ENCODE measurements at places on chromosomes 13 and 19. TPM values are rescaled to one million over a fixed set of nuclear protein-coding genes. Genes with fewer than 3 reads are reported as not detected.

DNA sequence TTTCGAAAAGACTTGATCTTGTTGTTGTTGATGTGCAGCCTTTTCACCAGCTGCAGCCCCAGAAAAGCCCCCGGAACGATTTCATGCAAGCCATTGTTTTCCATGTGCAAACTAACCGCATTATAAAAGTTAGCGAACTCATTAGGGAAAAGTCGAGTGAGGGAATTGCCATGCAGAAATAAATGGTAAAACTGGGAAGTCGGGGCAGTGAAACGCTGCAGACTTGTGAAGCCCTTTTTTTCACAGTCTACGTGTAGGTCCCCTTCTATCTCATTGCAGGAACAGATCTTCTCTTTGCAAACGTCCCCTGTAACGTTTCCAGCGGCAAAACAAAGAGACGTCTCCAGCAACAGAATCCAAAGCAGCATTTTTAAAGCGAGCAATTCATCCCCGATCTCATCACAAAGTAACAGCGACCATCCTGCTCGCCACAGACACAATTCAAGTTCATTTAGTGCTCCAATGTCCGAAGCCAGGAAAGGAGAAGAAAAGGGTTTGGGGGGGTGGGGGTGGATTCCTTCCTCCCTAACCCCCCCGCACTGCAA lies 1.1 kb downstream of the SLITRK1 start:
- H3K4me3 ChIP-seq, result no peak overlapping the region
- H3K27ac ChIP-seq, result no peak overlapping the region
- H3K36me3 ChIP-seq, result no peaks in the 10 kb centered on the region
- no peak for DNase-seq

DNA sequence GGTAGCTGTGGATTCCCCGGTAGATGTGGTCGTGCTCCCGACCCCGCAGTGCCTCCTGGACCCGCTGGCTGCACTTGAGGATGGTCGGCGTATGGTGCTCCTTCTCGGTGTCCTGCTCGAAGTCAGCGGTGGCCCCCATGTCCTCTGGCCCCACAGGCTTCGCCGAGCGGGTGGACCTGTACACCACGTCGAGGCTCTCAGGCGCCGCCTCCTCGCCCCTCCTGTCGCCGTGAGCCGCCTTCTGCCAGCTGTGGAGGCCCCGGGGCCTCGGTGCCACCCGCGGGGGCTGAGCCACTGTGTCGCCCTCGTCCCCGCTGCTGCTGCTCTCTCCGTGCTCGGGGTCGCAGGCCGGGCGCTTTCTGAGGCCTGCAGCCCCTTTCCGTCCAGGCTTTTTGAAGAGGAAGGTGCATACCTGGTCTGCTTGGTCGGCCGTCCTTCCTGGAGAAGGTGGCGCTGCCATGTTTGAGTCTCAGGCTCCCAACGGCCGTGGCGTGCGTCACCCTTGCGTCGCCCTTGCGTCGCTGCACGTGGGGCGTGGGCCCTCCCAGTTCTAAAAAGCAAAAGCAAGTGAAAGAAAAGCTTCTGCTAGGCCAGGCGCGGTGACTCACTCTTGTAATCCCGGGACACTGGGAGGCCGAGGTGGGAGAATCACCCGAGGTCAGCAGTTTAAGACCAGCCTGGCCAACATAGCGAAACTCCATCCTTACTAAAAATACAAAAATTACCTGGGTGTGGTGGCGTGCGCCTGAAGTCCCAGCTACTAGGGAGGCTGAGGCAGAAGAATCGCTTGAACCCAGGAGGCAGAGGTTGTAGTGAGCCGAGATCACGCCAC lies at the start of gene RNF113B:
RNF113B (minus strand) TSS at position 493 of the 832 bp plus-strand sequence; CDS start at position 460, 33 bp downstream.
- no peaks in the 10 kb centered on the region for H3K36me3 ChIP-seq
- no peak within 1 kb of the TSS for H3K4me3 ChIP-seq
- DNase-seq, result no peak
- H3K27ac ChIP-seq, result no peak within 1 kb of the TSS
- H3K27me3 ChIP-seq, result no peaks in the 10 kb centered on the region

The FPR3 gene
- not detected for polyA plus RNA-seq

DNA sequence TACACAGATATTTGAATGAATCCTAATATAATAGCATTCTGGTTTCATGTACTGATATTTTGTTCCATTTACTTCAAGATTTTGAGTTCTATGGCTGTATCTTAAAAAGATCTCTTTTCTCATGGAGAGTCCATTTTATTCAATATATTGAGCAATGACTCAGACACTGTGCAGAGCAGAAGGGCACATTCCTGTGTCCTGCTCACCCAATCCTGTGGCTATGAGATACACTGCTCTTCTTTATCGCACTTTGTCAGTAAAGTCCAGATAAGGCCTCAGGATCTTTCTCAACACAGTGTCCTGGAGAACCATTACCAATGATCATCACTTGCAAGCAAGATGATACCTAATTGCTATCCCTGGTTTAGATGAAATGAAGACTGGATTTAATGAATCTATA lies 155.0 kb downstream of the CYSLTR2 start:
- no peaks in the 10 kb centered on the region for H3K27me3 ChIP-seq
- DNase-seq, result peak; percentile 72

DNA sequence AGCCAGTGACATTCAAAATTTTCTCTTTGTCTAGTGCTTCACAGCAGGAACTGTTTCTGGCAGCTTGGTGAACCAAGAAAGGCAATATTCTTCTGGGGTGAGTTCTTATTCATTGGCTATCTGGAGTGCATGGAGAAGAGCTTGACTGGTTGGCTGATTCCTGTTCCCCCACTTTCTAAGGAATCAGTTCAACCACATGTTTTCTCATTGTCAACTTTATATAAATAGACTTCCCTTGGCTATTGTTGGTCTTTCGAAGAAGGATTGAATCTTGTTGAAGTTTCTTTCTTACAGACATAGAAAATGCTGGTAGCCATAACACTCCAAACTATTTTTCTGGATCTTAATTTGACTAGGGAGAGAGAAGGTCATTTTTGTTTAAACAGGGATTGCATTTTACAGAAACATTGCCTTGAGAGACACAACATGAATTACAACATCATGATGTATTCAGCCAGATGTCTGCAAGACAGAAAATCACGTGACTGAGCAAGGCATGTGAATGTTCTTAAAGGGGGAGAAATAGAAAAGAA lies 85.2 kb downstream of the EDNRB start:
- peak; percentile 95 for DNase-seq
- H3K27me3 ChIP-seq, result no peaks in the 10 kb centered on the region
- H3K36me3 ChIP-seq, result no peaks in the 10 kb centered on the region
- H3K4me1 ChIP-seq, result no peaks in the 10 kb centered on the region
- H3K27ac ChIP-seq, result no peak overlapping the region

GRCh38 chr13:41428155-41428554 lies 29.2 kb upstream of the RGCC start:
- H3K4me1 ChIP-seq, result no peaks in the 10 kb centered on the region
- no peaks in the 10 kb centered on the region for H3K36me3 ChIP-seq
- H3K27me3 ChIP-seq, result no peaks in the 10 kb centered on the region
- no peak overlapping the region for H3K27ac ChIP-seq

- H3K4me3 ChIP-seq, result no peak overlapping the region
- peak; percentile 31 for DNase-seq
- no peaks in the 10 kb centered on the region for H3K27me3 ChIP-seq
- no peaks in the 10 kb centered on the region for H3K4me1 ChIP-seq
Measured at GRCh38 chr19:42295831-42296525, 6.0 kb upstream of the PRR19 start.

GRCh38 chr13:40390401-40390916 lies 276.0 kb downstream of the FOXO1 start:
- no peaks in the 10 kb centered on the region for H3K27me3 ChIP-seq
- no peak for DNase-seq
- no peak overlapping the region for H3K4me3 ChIP-seq
- H3K4me1 ChIP-seq, result peaks cover 3% of the 10 kb centered on the region
- no peaks in the 10 kb centered on the region for H3K36me3 ChIP-seq

GRCh38 chr19:47479701-47480503 lies 4.1 kb downstream of the KPTN start:
- peaks cover 2% of the 10 kb centered on the region for H3K4me1 ChIP-seq
- peak overlapping the region; percentile 12 for H3K4me3 ChIP-seq
- no peaks in the 10 kb centered on the region for H3K36me3 ChIP-seq
- H3K27ac ChIP-seq, result no peak overlapping the region

The RUVBL2 gene
- 77.6 TPM for polyA plus RNA-seq

The RNF17 gene
- polyA plus RNA-seq, result not detected

DNA sequence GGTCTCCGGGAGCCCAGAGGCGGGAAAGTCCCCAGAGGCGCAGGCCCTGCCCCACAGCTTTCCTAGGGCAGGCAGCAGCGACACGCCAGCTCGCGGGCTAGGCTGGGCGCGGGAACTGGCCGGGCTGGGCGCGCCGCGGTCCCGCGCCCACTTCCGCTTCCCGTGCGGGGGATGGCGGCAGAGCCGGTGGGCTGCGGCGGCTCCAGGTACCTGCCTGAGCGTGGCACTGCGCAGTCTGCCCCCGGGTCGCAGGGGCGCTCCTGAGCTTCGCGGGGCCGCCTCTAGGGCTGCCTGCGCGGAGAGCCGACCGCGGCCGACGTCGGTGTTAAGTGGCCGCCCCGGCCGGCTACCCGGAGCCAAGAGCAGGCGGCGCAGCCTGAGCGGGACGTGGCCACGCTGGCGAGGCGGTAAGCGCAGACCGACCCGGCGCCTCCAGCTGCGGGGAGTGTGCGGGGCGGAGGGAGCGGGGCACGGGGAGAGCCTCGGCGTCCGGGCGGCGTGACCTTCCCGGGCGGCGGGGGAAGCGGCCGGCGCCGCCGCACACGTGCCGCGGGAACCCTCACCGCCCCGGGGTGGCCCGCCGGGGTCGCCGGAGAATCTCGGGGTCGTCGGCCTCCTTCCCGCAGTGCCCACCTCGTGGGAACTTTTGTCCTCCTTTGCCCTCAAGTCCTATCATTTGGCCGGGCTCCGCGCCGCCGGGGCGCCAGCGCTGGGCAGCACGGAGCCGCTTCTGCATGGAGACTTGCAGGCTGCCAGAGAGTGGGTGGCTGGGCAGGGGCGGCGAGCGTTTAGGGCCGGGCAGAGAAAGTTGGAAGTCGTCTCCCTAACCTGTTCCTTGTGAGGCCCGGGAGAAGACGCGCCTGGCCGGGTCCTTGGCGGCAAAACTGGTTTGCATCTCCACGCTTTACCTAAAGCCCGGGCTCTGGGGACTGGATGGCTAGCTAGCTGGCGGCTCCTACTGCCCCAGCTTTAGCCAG lies 31.4 kb upstream of the MPHOSPH8 start:
- no peaks in the 10 kb centered on the region for H3K36me3 ChIP-seq
- peak; percentile 54 for DNase-seq
- peak overlapping the region; percentile 38 for H3K27ac ChIP-seq
- H3K27me3 ChIP-seq, result no peaks in the 10 kb centered on the region

DNA sequence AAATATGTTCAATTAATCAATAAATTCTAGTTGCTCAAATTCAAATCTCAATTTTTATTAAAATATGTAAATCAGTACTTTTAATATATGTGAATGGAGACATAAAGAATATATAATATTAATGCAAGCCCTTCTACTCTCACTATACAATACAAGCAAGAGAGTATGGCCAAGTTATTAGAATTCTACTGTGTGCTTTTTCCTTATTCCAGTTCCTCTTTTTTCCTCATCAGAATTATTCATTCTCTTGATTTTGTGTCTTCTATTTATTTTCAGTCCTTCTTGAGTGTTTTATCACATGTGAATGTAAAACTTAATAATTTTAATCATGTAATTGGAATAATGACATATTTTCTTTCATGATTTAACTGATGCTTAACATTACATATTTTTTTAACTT lies 276.8 kb downstream of the PCDH20 start:
- H3K27ac ChIP-seq, result no peak overlapping the region
- H3K4me3 ChIP-seq, result no peak overlapping the region
- H3K36me3 ChIP-seq, result no peaks in the 10 kb centered on the region
- no peaks in the 10 kb centered on the region for H3K4me1 ChIP-seq

The ITPKC gene
- 6.5 TPM for polyA plus RNA-seq
